ENCODE measurements at places on chromosomes 1 and 21.

DNA sequence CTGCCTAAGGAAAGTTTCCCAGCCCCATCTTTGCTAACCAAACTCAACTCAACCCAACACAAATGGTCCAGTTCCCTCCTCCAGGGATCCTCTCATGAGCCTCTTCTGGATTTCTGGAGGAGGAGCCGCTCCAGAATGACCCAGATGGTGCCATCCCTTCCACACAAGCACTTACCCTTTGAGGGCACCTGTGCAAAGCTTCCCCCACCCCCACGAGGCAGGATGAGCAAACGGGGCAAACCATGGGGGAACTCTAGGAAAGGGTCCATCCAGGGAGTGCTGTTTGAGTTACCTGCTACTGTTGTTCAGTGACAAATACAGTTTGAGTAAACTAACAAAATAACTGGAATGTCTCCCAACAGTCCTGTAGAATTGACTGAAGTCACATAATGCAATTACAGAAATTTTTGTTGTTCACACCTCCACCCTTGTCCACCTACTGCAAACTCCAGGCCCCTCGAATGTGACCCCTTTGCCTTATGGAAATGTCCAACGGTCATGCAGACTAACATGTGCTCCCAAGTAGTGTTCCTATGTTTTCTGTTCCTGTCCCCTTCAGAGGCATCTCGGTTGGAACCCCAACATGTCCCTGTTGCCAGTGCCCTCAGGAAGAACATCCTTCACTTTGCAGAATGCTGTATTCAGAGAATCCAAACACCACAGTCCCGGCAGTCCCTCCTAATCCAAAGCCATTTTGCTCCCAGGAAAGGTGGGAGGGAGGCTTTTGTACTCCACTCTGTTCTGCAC lies 160.1 kb downstream of the RRAGC start:
- no peak for DNase-seq

- no peak for DNase-seq
Measured at GRCh38 chr1:173171152-173171551, 36.0 kb downstream of the TNFSF4 start.

GRCh38 chr1:206794294-206794908 lies 22.1 kb upstream of the IL10 start:
- DNase-seq = no peak

- DNase-seq = no peak
Measured at GRCh38 chr1:218674280-218674773, 329.2 kb downstream of the TGFB2 start.

- no peak for DNase-seq
Measured at GRCh38 chr1:46277658-46278373, 25.6 kb downstream of the LRRC41 start.

GRCh38 chr21:37561506-37561905 lies 194.9 kb downstream of the DYRK1A start:
- DNase-seq = no peak

- no peak for DNase-seq
Measured at GRCh38 chr1:15099441-15100120, 54.0 kb upstream of the TMEM51 start.

- peak; percentile 32 for DNase-seq
Measured at GRCh38 chr1:46130606-46131005, 1.8 kb downstream of the PIK3R3 start.

- no peak for DNase-seq
Measured at GRCh38 chr1:224525411-224526040, 90.6 kb upstream of the CNIH3 start.

DNA sequence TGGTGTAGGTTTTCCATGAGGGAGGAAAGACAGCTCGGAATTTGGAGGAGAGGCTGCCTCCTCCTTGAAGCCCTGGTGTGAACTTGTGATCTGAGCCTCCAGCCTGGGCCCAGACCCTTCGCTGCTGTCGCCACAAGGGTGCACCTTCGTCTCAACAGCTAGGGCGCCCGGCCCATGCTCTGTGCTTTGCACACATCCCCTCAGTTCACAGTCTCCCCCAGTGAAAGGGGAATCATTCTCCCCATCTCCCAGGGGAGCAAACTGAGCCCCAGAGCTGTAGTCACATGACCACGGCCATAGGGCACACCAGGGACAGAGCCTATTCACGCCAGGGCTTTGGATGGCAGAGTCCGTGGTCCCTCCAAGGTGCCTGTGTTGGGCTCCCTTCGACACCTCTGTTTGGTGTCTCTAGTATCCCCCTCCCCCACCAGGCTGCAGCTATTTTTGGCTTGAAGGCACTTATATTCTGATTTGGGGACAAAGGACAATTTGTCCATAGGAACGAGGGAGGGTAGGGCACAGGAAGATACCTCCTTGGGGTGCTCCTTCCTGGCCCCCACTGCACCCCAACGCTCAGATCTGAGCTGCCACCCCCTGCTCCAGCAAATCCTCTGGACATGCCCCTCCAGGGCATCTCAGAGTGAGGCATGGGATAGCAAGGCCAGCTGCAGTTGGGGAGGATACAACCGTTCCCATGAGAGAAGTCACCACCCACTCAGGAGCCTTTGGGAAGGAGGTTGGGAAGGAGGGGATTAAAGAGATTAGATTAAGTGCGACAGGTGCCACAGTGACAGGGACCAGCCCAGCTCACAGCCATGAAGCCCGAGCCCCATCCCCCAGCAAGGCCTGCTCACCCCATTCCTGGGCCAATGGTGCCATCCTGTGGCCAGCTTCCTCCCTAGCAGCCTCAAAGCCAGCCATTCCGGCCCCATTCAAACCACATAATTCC lies 15.7 kb downstream of the MATN1 start:
- DNase-seq = peak; percentile 84

DNA sequence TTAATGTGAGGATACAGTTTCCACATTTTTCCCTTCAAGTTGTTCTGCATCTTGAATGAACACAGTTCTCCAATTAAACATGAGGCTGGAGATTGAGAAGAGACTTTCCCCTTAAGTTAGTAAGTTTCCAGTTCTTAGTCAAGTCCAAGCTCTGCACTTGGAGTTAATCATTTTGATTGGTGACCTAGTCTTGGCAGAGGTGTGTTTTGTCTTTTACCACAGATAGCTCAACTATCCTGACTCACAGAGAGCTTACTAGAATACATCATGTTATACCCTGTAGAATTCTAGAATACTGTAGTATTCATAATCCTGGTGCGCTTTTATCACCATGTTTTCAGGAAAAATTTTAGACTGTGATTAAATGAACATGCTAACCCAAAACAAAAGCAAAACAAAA lies 129.2 kb downstream of the CYYR1 start:
- DNase-seq = no peak

GRCh38 chr1:14634486-14634885 lies 36.0 kb downstream of the KAZN start:
- DNase-seq = no peak

DNA sequence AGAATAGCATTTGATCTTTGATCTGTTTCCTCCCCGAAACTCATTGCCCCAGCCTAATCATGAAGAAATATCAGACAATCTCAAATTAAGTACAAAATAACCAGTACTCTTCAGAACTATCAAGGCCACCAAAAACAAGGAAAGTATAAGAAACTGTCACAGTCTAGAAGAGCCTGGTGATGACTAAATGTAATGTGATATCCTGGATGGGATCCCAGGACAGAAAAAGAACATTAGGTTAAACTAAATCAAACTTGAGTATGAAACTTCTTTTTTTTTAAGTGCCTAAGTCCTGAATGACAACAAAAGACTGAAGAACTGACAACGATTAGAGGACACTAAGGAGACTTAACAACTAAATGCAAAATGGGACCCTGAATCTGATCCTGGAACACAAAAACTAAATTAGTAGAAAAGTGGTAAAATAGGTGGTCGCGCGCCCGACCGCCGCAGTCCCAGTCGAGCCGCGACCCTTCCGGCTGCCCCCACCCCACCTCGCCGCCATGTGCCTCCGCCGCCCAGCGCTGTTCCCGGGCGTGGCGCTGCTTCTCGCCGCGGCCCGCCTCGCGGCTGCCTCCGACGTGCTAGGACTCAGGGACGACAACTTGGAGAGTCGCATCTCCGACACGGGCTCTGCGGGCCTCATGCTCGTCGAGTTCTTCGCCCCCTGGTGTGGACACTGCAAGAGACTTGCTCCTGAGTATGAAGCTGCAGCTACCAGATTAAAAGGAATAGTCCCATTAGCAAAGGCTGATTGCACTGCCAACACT lies 5.5 kb upstream of the PRKAB2 start:
- no peak for DNase-seq

- DNase-seq = peak; percentile 46
Measured at GRCh38 chr1:68600049-68600661, 103.3 kb upstream of the DEPDC1 start.

DNA sequence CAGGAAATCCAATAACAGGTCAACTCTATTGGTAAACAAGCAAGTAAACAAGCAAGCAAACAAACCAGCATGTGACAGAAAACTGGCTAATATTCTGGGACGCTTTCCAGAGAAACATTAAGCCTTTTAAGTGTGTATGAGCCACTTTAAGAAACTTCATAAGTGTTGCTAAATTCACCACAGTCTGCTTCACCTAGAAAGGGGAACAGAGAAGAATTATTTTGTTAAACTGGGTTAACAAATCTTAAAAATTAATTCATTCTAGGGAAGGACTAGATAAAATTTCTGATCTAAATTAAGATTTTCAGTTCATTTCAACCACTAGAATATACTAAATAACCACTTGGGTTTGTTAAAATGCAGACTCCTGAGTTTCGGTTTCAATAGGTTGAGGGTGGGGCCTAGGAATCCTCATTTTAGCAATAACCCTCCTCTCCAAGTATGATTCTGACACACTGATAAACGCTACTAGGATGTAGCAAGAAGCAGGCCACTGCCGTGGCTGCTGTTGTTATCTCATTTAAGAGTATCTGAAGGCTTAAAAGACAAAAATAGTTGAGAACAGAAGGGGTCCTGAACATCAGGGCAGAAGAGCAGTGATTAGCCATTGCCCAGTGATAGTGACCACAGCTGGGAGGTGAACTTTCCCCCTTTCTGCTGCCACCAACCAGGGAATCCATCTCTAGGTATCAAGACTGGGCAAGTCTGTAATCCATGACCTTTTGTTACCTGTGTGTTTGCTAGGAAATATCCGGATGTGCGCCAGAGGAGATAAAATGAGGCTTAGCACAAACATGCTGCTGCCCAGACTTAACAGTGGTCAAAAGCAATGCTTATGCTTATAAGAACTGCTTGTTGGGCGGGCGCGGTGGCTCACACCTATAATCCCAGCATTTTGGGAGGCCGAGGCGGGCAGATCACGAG lies 11.2 kb downstream of the CREG1 start:
- peak; percentile 51 for DNase-seq

All from NCI-H1105 treated with DMSO at 0.1 percent for 48 hours (cell line).